Caco-2 (cell line): ENCODE measurements at places on chromosomes 4 and X.

GRCh38 chr4:16129336-16129735 is 45.5 kb upstream of the PROM1 start:
- no peak overlapping the region for H3K27ac ChIP-seq
- H3K36me3 ChIP-seq: no peaks in the 10 kb centered on the region
- H3K4me1 ChIP-seq: peaks cover 27% of the 10 kb centered on the region
- peak; percentile 80 for DNase-seq
- H3K4me3 ChIP-seq: no peak overlapping the region
- H3K27me3 ChIP-seq: no peaks in the 10 kb centered on the region

DNA sequence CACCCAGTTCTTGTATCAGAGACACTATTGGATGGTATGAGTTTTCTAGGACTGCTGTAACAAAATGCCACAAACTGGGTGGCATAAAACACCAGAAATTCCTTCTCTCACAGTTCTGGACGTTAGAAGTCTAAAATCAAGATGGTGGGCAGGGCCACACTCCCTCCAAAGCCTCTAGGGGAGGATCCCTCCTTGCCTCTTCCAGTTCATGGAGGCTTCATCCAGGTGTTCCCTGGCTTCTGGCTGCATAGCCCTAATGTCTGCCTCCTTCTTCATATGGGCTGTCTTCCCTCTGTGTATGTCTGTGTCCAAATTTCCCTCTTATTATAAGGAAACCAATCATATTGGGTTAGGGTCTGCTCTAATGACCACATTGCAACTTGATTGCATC is 38.4 kb upstream of the RASL11B start:
- H3K36me3 ChIP-seq: no peaks in the 10 kb centered on the region
- no peaks in the 10 kb centered on the region for H3K27me3 ChIP-seq
- peak overlapping the region; percentile 63 for H3K27ac ChIP-seq
- no peak overlapping the region for H3K4me3 ChIP-seq

DNA sequence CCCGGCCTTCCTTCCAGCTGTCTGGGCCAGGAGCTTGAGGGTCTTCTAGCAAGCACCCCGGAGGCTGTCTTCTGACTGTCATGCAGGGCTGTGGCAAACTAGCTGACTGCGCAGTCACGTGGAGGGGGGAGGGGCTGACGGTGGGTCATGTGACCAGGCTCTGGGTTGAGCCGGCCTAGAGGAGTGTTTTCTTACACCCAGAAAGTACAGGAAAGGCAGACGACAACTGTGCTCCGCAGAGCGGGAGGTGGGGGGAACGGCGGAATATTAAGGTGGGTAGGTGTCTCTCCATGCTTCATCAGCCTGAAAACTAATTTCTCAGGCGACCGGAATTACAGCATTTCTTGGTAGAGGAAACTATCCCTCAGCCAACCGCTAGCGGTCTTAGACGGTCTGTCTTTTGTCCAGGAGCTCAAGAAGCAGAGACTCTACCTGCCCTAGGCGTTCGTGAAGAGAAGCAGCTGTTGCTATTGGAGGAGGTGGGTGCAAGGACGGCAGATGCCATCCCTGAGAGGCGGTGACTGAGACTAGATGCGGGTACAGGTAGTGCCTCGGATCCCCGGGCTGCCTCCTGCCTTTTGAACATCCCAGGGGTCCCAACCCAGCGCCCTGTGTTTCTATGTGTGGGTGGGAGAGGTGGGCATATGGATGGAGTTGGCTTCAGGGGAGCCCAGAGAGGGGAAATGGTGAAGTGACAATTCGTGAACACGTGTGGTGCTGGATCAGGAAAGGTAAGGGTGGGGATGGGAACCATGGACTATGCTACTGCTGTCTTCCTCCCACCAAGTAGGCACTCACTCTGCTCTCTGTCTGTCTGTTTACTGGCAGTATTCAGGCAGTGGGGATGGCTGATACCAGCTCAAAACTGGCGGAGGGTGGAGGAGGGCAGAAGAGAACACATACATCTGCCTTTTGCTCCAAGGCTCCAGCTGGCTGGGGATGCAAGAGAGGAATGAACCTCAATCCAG is 8.8 kb downstream of the GPRASP1 start:
- H3K36me3 ChIP-seq: no peaks in the 10 kb centered on the region
- no peaks in the 10 kb centered on the region for H3K4me1 ChIP-seq
- H3K27me3 ChIP-seq: no peaks in the 10 kb centered on the region

DNA sequence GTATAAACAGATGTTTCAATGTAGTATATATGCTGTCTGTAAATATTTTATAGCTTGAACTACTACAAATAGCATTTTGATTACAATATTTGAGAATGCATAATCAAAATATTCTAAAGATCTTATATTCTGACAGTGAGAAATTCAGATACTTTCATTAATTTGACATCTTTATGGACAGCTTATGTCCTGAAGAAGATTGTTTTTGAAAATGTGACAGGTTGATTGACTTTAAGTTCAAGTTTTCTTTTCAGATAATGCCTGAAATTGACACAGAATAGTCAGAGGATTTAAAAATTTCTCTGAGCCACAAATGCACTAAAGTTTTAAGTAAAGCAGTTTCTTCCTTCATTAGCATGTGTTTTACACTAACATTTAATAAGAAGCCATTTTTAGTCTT is 799.8 kb downstream of the CCSER1 start:
- H3K27me3 ChIP-seq: no peaks in the 10 kb centered on the region
- no peak overlapping the region for H3K27ac ChIP-seq
- no peak for DNase-seq
- no peaks in the 10 kb centered on the region for H3K36me3 ChIP-seq

- DNase-seq: peak; percentile 22
- peaks cover 34% of the 10 kb centered on the region for H3K4me1 ChIP-seq
- no peaks in the 10 kb centered on the region for H3K36me3 ChIP-seq
- H3K27ac ChIP-seq: no peak overlapping the region
- no peak overlapping the region for H3K4me3 ChIP-seq
Measured at GRCh38 chr4:113141901-113142346, 92.5 kb downstream of the ANK2 start.

DNA sequence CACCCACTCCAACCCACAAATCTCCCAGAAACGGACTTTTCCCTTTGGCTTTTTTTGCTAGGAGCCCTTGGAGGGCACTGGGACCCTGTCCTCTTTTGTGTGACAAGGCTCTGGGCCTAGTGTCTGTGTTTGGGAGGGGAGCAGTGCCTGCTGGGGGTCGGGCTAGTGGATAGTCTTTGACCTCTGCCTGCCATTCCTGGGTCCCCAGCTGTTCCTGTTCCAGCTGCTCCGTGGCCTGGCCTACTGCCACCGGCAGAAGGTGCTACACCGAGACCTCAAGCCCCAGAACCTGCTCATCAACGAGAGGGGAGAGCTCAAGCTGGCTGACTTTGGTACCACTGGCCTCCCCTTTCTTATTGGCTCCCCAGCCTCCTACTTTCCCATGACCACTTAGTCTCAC is 6.7 kb upstream of the USP11 start:
- H3K36me3 ChIP-seq: peaks cover 2% of the 10 kb centered on the region; the same call in 1 of the 2 replicates
- H3K27ac ChIP-seq: no peak overlapping the region
- H3K4me1 ChIP-seq: no peaks in the 10 kb centered on the region
- DNase-seq: no peak

- H3K4me3 ChIP-seq: no peak overlapping the region
- no peaks in the 10 kb centered on the region for H3K4me1 ChIP-seq
- H3K27ac ChIP-seq: no peak overlapping the region
- no peaks in the 10 kb centered on the region for H3K36me3 ChIP-seq
Measured at GRCh38 chr4:176438401-176438800, 118.6 kb downstream of the SPCS3 start.

GRCh38 chrX:107716118-107716684 is 59.4 kb downstream of the TSC22D3 start:
- no peaks in the 10 kb centered on the region for H3K27me3 ChIP-seq
- H3K4me3 ChIP-seq: peak overlapping the region; percentile 18
- no peaks in the 10 kb centered on the region for H3K36me3 ChIP-seq
- peaks cover 5% of the 10 kb centered on the region; the same call in 1 of the 2 replicates for H3K4me1 ChIP-seq
- H3K27ac ChIP-seq: no peak overlapping the region

- H3K27ac ChIP-seq: peak overlapping the region; percentile 53
- H3K4me1 ChIP-seq: peaks cover 43% of the 10 kb centered on the region
- no peaks in the 10 kb centered on the region for H3K36me3 ChIP-seq
- DNase-seq: no peak
Measured at GRCh38 chr4:143383005-143383574, 46.4 kb downstream of the GAB1 start.

DNA sequence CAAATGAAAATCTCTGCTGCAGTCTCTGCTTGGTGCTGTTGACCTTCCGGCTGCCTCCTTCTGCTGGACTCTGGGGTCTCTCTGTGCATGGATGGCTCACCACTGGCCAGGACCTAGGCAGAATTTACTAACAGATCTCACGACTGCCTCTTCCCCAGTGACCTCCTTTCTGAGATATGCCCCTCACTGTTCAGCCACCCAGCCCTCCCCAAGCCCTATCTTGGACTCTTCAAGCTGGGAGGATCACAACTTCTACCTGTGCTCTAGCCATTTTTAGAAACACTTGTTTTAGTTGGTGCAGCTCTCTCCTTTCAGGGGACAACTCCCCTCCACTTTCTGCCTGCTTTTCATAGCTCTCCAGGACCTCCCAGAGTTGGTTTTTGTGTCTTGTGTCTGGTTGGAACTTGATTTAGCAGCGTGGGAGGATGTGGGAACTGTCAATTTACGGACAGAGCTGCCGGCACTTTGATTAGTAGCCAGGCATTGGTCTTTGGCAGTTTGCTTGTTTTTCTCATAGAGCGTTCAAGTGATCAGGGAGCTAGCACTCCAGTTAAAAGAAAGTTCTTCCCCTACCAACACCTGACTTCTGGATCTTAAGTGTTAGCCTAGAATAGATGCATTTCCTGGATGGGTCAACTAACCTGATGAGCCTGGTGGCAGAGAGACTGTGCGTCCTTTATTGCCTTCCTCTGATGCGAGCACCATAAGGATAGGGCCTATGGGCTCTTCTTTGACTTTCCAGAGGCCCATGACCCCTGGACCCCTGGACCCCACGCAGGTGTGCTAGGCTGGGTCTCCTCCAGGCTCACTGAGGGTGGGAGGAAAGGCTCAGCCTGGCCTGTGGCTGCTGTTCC is 6.5 kb downstream of the RGS12 start:
- no peaks in the 10 kb centered on the region for H3K27me3 ChIP-seq
- no peak overlapping the region for H3K27ac ChIP-seq
- H3K4me3 ChIP-seq: no peak overlapping the region
- H3K36me3 ChIP-seq: no peaks in the 10 kb centered on the region
- no peak for DNase-seq
